ENCODE measurements at places on chromosomes 12 and 14.

DNA sequence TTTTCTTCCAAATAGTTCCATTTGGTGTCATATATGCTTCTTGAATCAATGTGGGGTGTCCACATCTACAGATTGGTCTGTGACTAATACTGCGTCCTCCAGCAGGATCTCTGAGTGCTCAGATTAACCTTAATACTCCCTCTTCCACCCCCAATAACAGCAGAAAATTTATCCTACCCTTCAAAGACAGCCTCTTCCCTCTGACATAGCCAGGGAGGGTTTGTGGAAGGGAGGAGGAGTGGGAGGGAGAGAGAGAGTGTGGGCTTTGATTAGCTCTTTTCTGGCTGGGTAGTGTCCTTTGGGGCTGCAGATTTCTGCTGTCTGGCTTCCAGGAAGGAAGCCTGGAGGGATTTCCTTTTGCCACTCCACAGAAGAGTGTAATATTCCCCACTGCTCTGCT lies 220.7 kb downstream of the TTC6 start:
- no peak for DNase-seq

DNA sequence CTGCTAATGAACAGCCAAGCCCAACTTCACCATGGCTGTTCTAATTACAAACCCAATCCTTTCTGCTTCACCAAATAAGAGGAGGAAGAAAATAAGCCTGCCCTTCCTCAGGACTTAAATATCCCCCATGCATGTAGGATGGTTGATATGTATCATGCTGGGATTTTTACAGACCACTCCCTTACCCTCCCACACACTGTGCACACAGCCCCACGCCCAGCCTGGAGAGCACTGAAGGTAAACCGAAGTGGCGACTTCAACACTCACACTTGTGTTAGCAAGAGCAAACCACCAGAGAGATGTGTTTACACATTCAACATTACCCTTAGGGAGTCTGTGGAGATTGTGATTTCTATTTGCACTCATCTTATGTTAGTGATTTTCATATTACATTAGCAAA lies 241.2 kb downstream of the EGLN3 start:
- DNase-seq: no peak

- DNase-seq: no peak
Measured at GRCh38 chr14:61090432-61091216, 109.6 kb downstream of the SLC38A6 start.

DNA sequence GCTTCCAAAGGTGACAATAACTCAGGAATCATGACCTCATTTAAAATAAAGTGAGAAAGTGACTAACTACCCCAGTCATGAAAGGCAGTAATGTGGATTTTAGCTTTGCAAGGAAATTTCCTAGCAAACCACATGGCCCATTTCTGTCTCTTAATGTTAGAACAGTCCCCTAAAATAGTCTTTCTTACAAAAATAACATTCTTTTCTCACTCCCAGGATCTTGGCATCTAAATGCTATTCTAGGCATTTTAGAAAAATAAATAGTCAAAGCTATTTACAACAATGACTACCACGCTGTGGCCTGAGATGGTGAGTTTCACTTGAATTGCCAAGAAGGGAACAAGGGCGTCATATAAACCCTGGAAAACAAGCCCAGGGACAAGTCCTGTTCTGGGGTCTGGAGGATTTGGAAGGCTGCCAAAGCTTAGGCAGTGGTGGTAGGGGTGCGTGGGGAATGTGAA lies 101.2 kb upstream of the CCDC175 start:
- DNase-seq: no peak

DNA sequence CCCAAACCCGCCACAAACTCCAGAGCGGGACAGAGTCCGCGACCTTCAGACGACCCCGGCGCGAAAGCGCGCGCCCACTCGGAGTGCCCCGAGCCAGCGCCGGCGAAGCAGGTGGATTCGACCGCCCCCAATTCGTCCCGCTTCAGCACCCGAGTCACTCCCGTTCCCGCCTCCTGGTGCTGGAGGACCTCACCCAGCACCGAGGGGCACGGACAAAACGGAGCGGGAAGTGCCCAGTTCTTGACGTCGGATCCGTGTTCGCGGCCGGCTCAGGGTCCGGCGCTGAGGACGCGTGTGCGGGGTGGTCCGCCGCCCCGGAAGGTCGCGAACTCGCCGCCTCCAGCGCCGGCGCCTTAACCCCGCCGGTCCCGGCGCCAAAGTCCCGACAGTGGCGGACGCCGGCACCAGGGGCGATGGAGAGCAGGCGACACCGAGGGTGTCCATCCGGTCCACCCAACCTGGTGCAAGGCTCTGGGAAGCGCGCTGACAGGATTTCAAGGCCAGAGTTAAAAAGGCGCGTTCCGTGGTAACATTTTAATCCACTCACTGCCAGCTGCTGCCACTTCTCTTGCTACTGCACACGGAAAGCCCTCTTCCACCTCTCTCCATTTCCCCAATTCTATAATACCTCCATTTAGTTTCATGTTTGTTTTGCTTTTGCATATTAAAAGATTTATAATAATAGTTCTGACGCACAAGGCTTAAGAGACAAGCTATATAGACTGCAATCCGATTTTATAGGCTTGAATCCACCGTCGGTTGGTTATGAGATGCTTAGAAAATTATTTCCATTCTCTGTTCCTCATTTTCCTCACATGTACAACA lies 240.0 kb upstream of the CPNE8 start:
- no peak for DNase-seq

DNA sequence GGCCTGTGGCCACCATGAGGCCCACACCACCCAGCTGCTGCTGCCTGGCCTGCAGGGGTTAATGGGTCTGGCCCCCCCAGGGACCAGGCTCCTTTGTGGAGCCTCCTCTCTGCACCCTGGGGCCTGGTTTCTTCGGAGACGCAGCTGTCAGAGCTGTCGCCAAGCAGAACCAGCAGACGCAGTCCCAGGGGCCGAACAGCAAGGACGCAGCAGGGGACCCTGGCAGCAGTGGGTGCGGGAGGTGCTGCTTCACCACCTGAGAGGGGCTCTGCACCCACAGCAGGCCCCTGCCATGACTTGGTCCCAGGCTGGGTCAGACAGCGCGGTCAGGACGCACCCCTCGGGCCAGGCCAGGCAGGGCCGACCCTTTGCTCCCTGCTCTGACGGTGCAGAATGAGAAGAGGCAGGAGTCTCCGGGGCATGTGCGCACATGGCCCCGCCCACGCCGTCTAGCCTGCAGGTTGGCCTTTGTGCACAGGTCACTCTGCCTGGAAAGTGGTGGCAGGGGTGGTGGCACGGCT lies 30.5 kb downstream of the JAG2 start:
- no peak for DNase-seq

- peak; percentile 30 for DNase-seq
Measured at GRCh38 chr14:22888662-22889061, 5.6 kb downstream of the REM2 start.

GRCh38 chr12:116492703-116493324 lies 66.4 kb upstream of the MAP1LC3B2 start:
- peak; percentile 1 for DNase-seq
